AG04450 (cell line): ENCODE measurements at places on chromosomes 7 and 10.

- DNase-seq, result no peak
Measured at GRCh38 chr7:157907091-157907490, 570.3 kb downstream of the DNAJB6 start.

DNA sequence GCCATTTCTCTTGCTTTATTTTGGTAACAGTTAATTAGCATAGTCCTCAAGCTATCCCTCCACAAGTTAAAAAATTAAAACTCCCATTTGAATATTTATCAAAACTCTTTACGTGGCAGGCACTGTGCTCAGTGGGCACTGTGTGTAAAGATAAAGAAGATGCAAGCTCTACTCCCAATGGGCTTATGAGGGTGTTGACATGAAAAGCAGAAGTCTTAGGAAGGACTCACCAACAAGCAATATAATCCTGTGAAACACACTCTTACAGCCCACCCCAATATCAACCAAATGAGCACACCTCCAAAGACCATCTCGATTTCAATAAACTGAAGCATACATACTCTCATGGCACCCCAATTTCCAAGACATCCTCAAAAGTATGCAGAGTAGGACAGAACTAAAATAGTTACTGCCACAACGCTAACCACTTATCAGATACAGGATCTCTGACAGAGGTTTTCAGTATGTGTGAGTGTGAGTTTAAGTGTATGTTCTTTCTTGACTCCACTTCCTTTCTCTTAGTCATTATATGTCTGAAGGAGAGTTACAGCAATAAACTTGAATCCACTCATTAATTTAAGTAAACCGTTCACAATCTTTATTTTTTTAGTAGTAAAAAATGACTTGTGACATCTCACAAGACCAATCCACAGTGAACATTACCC is 120.0 kb downstream of the PDE1C start:
- no peak for DNase-seq

GRCh38 chr10:34727595-34728033 is 87.5 kb downstream of the PARD3 start:
- DNase-seq, result no peak

DNA sequence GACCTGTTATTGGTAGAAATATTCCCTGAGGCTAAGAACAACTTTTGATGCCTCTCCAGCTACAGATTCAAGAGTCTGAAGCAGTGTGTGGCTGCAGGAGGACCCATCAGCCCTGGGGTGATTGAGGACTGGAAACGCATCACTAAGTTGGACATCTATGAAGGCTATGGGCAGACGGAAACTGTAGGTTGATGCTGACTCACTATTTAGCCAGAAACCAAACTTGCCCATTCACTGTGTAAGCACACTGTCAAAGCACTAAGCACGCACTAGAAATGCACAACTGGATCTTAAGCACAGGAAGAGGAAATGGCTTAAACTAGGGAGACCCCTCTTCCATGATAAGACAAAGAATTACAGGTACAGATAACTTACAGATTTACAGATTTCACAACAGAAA is 20.8 kb downstream of the ACSM6 start:
- no peak for DNase-seq

GRCh38 chr10:133355266-133355665 is 2.6 kb downstream of the FUOM start:
- DNase-seq, result no peak

DNA sequence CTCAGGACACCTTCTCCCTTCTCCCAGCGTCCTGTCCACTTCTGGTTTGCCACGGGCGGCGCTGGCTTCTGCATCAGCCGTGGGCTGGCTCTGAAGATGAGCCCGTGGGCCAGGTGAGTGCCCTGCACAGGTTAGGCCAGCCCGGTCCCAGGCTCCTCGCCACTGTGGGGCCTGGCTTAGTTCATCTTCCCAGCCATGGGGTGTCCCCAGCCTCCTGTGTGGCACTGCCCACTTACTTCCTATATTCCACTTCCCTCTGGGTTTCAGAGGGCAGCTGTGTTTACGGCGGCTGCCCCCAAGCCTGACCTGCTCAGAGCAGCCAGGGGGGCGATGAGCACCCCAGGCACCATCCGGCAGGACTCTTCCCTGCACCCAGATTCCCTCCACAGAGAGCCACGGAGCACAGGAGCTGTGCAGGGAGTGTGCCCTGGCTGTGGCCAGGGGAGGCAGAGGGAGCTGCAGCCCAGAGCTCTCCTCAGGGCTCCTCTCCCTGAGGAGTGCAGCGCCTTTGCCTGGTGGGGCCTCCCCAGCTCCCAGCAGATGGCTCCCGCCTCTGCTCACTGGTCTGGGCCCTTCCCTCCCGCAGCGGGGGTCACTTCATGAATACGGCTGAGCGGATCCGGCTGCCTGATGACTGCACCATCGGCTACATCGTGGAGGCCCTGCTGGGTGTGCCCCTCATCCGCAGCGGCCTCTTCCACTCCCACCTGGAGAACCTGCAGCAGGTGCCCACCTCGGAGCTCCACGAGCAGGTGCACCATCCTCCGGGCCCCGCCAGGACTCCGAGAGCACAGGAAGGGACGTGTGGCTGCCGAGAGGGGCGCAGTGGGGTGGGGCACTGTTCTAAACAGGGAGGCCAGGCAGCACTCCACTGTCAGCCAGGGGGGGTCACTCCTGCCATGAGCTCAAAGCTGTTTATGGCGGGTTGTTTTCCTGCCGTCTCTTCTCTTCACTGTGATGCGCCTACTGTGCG is 6.4 kb downstream of the LFNG start:
- DNase-seq, result no peak

- DNase-seq, result no peak
Measured at GRCh38 chr7:93188870-93189634, 37.2 kb downstream of the HEPACAM2 start.

DNA sequence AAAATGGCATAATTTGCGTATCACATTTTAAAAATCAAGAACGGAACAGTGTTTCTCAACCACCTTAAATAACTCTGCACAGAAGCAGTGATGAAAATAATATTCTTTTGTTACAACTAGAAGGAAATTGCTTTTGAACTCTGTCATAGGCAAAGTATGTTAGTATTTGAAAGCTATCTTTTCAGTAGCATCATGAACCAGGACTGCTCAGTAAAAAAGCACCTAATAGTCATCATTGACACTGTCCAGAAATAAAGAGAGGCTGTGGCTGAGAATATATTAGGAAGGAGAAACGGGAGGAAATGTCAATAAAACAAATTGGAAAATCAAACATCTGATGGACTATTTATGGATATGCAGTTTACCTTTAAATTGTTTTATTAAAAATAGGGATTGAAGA is 237.2 kb upstream of the AKR1E2 start:
- no peak for DNase-seq

DNA sequence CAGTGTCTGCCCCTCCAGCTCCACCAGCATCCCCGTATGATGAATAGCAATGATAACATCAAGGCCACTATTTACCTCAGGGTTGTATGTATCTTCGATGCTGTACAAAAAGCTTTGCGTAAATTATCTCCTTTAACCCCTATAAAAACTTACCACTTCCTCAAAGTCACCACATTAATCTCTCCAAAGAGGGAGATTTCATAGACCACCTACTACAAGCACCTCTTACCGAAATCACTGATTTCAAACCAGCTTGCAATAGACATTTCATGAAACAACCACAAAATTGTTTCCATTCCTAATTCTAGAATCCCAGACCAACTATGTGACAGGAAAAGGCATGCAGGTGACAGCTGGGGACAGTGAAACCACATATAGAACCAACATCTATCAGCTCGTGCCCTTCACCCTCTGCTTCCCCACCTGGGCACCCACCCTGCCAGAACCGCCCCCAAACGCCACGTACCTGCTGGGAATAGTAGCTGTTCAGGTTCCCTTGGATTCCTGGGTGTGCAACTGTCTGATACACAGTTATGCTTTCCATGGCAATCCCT is 20.1 kb upstream of the MMP21 start:
- no peak for DNase-seq

- no peak for DNase-seq
Measured at GRCh38 chr7:112981966-112982365, 104.7 kb downstream of the GPR85 start.

GRCh38 chr7:121271916-121272315 is 56.9 kb upstream of the WNT16 start:
- no peak for DNase-seq

- DNase-seq, result no peak
Measured at GRCh38 chr7:32887395-32887794, 4.2 kb downstream of the KBTBD2 start.

GRCh38 chr10:122327237-122328206 is 47.0 kb upstream of the PLEKHA1 start:
- no peak for DNase-seq

GRCh38 chr10:126634347-126634746 is 36.1 kb downstream of the C10orf90 start:
- no peak for DNase-seq

- no peak for DNase-seq
Measured at GRCh38 chr10:46558122-46558391, 1.6 kb upstream of the GPRIN2 start.

GRCh38 chr10:9069136-9069535 is 1014.6 kb downstream of the GATA3 start:
- no peak for DNase-seq

GRCh38 chr10:126387931-126388911 is at the start of gene ADAM12:
Gene ADAM12 (minus strand): TSS chr10:126388477. CDS start chr10:126388145, 332 bp downstream.
- DNase-seq, result no peak

GRCh38 chr10:43202224-43202656 is 64.0 kb downstream of the CSGALNACT2 start:
- DNase-seq, result no peak

DNA sequence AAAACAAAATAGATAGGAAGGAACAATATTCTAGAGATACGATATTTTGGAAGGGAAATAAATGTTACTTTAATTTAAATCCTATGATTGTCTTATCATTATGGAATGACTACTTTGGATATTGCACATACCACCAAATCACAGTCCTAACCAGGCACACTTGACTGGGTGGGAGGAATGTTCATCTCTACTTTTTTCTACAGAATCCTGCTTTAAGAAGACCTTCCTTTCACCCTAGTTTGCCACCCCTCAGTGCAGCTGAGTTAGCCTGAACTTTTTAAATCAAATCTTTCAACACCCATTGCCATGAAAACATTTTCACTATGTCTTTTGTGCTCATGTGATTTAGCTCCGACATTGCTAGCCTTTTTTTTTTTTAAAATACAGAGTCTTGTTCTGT is 38.1 kb downstream of the RELN start:
- DNase-seq, result no peak

DNA sequence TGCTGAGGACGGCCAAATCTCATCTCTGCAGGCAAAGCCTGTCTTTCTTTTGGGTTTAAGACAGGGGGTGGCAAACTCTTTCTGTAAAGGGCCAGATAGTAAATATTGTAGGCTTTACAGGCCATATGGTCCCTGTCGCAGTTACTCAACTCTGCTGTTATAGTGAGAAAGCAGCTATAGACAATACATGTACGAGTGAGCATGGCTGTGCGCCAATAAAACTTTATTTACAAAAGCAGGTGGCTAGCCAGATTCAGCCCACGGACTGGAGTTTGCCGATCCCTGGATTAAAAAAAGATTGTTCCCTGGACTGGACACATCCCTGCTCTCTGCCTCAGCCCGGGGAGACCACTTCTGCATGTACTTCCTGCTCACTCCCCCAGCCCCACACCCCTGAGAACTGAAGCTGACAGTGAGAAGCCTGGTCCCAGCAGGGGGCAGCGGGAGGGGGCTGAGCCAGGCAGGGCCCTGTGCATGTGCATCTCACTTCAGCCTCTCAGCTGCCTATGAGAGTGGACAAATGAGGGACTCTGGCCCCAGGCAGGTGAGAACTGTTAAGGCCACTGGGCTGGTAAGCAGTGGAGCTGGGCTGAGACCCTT is 392.4 kb downstream of the PLXNA4 start:
- no peak for DNase-seq

DNA sequence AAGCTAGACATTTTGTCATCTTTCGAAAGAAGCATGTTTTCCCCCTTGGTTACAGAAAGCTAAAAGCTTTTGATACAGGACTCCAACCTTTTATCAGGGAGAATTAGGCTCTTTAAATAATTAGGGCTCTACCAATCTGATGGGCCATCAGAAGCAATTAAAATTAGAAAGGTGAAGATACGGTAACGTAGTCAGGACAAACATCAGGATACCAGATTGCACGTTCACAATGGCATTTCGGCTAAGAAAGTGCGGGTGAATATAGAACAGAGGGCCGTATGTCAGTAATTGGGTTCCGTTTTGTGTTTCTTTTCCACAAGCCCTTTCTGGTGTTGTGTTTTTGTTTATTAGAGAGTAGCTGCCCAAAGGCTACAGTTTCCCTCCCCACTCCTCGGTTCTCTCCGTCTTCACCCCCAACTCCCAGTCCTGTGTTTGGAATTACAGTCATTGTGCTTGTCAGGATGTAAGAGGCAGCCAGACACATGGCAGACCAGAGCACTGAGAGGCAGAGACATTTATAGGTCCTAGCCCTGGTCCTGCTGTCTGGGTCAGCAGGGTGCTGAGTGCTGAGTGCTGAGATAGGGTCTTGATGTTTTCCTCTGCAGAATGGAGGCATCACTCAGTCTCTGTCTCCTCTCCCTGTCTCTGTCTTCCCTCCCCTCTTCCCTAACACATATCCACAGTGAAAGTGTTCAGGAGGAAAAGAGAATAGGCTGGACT is 5.5 kb downstream of the PFKP start:
- no peak for DNase-seq

DNA sequence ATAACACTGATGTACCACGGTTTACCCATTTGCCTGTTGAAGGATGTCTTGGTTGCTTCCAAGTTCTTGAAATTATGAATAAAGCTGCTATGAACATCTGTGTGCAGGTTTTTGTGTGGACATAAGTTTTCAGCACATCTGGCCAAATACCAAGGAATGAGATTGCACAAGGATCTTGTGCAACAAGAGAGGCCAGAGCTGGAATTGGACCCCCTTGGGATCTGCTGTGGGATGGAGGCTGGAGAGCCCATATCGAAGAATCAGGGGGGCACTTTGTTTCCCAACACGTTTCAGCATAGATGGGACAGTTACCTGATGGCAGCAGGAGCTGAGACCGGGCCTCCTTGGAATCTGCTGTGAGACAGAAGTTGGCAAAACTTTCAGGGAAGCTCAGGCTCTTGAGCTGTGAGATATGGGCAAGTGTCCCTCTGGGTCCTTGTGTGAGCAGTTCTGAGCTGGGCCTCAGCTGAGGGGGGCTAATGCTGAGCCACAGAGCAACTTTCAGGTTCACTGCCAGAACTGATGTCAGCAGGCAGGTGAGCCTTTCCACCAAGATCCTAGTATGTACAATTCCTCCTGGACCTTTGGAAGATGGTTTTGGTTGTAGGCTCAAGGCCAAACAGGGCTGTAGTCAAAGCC is 115.2 kb upstream of the RAB18 start:
- DNase-seq, result no peak

DNA sequence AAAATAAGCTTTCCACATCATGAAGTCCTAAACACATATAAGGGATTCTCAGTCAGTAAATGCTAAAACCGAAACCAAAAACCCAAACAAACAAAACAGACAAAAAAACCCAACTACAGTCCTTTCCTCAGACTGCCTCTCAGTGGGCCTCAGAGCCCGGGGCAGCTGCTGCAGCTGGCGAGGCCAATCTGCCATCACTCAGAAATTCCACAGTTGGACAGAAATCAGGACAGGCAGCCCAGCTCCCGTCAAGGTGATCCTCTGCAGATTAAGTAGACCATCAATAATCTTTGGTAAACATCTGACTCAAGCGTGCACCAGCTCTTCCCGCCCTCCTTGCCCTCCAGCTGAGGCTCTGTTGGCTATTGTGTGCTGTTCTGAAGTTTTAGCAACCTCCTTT is 142.2 kb downstream of the ATXN7L1 start:
- DNase-seq, result peak; percentile 3

- no peak for DNase-seq
Measured at GRCh38 chr10:101319241-101319915, 34.6 kb upstream of the BTRC start.

GRCh38 chr7:23055582-23056178 is 41.8 kb upstream of the HYCC1 start:
- DNase-seq, result peak; percentile 45

- DNase-seq, result no peak
Measured at GRCh38 chr10:64142395-64142794, 621.2 kb downstream of the REEP3 start.
